Anterior cingulate cortex (tissue), 58 donors: ENCODE measurements at places on chromosomes 11 and 22.

DNA sequence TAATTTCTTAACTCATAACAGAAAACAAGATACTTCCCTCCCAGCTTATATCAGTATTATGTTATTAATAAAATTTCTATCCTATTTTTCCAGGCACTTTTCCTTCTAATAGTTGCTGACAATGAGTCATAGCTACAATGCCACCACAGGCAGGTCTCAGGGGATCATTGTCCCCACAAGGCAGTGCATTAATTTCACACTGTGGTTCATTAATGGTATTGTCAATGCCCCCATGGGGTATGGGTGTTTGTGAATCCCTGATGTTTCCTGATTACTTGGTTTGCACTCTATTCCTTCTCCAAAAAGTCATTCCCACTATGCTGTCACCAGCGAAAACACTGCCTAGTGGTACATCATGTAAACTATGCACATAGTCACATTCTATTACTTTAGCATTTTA lies 345.5 kb upstream of the CTSC start:
- no peak for DNase-seq

DNA sequence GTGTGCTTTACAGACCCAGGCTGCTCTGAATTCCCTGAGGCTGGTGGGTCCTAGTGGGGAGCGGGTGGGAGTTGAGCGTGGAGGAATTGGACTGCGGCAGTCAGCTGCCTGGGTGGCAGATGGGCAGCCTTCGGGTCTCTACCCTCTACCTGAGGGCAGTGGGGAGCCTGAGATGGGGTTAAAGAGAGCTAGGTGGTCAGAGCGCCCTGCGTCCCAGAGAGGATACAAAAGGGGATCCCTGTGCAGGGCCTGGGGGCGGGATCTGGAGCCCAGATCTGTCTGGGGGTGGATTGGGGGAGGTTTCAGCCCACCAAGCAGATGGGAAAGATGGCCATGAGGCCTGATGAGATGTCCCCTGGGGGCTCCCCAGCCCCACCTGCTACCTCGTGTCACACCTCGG lies 18.2 kb downstream of the KCTD17 start:
- no peak for DNase-seq

GRCh38 chr11:24295360-24295759 lies 201.5 kb upstream of the LUZP2 start:
- no peak for DNase-seq

- DNase-seq, result no peak
Measured at GRCh38 chr11:63804259-63804658, 9.0 kb upstream of the SPINDOC start.

DNA sequence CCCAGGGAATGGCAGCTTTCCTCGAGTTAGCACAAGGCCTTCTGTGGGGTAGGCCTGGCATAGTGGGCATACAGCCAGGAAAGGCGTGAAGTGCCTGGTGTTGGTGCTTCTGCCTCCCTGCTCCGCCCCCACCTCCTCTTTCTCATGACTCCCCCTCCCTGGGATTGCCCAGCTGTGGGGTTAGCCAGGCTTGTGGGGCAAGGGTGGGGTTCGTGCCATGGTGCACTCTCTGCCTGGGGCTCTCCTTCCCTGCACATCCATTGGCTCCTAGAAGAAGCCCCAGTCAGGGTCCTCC lies 236.8 kb upstream of the NCAM1 start:
- peak; percentile 19 for DNase-seq
